ENCODE measurements at places on chromosomes 6 and 20. TPM values are rescaled to one million over a fixed set of nuclear protein-coding genes. Genes with fewer than 3 reads are reported as not detected.
A peak's percentile ranks its signal among the peaks of the same experiment; 100 is the strongest.

DNA sequence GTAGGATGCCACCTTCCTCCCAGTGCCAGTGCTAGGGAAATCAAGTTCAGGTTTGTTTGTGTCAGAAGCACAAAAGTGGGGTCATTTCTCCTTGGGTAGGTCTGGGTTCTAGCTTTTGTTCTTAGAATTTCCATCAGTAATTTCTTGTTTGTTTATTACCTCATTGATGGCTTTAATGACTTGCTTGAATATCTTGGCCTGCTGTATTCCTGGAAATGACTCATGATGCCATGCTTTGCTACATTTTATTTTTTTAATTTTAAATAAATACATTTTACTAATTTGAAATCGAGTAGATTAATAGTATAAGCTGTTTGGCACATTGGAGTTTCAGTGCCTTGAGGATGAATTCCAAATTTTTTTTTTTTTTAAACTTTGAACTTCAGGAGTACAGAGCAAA is 189.6 kb downstream of the JARID2 start:
- DNase-seq, result no peak

The SIRPG gene
- 3.4 TPM for total RNA-seq

The CD40 gene
- 5.8 TPM for total RNA-seq

GRCh38 chr20:21325296-21325695 is 22.2 kb downstream of the XRN2 start:
- no peak for DNase-seq

The PPP1R16B gene
- 2.6 TPM for total RNA-seq

DNA sequence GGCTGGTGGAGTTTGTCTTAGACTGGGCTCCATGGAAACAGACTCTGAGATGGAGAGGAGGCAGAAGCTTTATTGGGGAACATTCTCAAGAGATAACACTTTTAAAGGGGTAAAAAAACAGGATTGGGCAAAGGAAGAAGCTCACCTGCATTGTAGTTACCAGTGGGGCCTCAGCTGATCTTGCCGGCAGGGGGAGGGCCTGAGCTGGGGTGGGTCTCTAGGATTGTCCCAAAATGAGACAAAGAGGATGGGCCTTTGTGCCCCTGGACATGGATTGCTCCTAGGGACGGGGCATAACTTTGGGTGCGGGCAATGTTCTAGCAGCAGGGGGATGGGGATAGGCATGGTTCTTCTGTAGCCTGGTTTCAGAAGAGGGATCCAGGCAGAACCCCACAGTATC is 12.5 kb downstream of the SGK2 start:
- no peak for DNase-seq

- no peak for DNase-seq
These were observed 23.6 kb upstream of the WFDC2 start for GRCh38 chr20:45445805-45446562.

DNA sequence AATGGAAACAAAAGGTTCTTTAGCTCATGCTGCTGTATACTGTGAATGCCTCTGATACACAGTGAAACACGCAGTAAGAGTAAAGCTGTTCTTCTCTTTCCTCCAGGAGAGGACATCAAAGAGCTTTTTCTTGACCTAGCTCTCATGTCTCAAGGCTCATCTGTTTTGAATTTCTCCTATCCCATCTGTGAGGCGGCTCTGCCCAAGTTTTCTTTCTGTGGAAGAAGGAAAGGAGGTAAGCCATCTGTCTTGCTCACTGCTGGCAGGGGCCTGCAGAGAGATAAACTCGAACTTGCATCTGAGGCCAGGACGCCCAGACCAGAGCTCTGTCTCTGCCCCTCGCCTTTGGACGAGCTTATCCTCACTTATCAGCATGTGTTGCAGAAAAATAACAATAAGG is 37.7 kb downstream of the LY86 start:
- peak; percentile 81 for DNase-seq

The DYNLT2 gene
- total RNA-seq, result 13.0 TPM

The DEFB124 gene
- not detected for total RNA-seq

DNA sequence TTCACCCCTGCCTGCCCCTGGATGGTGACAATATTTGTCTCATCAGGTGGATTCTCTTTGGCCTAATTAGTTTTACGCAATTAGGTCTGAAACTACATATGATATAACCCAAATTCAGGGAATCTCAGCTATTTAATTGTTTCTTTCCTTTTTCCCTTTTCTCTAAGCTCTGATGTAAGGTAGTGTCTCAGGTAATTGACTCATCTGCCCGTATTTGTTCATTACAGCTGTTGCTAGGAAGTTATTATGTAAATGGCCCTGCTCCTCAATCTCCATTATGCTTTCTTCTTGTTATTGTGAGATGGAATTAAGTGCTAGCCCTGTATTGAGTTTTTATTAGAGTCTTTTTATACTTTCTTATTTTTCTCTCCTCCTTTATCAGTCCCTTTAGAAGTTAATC is 378.2 kb upstream of the ARID1B start:
- no peak for DNase-seq

- DNase-seq, result peak; percentile 87
These were observed 611 bp downstream of the NFYA start for GRCh38 chr6:41073203-41073967.

- peak; percentile 55 for DNase-seq
These were observed 41.5 kb downstream of the MAN1A1 start for GRCh38 chr6:119308048-119308570.

The GGT7 gene
- total RNA-seq, result 10.4 TPM

DNA sequence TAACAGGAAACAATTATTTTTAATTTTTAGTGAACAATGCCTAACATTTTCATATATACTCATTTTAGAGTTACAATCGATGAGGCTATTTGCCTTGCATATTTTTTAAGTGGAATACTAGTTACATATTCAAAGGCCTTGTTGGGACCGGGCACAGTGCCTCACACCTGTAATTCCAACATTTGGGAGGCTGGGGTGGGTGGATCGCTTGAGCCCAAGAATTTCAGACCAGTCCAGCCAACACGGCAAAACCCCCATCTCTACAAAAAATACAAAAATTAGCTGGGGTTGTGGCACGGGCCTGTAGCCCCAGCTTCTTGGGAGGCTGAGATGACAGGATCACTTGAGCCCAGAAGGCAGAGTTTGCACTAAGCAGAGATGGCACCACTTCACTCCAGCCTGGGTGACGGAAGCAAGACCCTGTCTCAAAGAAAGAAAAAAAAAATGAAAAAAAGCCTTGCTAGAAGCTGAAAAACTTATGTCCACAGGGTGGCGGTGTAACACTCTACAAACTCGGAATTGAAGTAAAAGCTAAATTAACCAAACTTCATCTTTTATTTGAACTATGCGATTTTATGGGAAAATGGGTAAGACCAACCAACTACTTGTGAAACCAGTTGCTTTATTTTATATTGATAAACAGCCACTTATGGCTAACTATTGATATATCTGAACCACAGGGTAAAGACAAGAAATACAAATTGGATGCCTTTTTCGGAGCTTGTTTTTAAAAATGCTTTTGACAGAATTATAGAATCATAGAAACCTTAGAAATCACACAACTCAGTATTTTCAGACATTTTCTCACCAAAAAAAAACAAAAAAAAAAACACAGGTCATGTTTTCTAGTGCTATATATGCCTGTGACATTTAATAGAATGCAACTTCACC is 24.1 kb upstream of the ROS1 start:
- DNase-seq, result peak; percentile 82

DNA sequence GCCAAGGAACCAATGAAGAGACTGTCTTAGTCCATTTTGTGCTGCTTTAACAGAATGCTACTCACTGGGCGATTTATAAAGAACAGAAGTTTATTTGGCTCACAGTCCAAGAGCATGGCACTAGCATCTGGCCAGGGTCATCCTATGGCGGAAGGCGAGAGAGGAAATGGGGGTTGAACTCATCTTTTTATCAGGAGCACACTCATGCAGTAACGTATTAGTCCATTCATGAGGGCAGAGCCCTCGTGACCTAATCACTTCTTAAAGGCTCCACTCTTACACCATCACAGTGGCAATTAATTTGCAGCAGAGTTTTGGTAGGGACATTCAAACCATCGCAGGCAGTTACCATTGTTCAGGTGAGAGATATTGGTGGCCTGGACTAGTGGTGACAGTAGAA is 8.5 kb downstream of the ARFGEF2 start:
- DNase-seq, result no peak

The GLP1R gene
- 2.6 TPM for total RNA-seq

The TUBB1 gene
- total RNA-seq, result 2.4 TPM

DNA sequence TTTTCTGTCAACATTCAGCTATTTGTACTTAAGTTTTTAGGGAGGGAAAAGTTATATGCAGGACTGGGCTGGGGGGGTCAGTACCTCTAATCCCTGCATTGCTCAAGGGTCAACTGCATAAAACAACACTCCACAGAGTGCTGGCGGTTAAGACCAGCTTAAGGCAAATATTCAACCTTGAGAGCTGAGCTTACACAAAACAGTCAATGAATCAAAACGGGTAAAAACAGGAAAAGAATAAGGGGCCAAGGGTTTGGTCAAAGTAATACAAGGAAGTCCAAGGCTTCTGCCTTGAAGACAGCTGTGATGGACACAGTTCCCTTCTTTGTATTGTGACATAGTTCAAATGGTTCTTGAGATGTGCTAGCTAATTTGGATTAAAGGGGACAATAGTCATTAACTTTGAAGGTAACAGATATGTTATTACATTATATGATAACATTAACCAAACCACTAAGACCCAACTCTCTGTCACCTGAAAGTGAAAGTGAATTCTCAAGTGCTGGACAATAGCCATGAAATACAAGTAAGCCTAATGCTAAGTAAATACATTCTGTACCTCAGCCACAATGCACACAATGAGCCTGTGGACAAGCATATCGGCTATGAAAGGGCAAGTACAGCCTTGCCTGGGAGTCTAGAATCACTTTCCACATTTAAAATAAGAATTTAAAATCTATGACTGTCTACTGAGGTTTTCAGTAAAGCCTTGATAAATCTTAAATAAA is 106.8 kb downstream of the PDE10A start:
- DNase-seq, result no peak

The PSMF1 gene
- 14.9 TPM for total RNA-seq

DNA sequence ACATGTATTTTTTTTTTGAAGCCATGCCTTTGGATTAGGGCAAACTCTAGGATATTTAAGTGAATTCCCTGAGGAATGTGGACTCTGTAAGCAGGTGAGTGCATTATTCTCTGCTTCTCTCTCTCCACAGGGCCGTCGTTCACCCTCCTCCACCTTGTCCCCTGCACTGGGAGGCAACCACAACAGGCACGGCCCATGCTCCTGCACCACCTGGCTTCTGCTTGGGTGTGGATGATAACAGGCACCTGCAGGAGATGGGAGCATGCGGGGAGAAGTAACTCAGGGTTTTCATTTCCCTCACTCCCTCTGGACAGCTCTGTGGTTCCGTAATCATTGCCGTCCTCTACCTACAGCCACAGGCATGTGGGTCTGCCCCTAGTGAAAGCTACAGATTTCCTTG is 43.4 kb downstream of the HLA-C start:
- no peak for DNase-seq

The TTK gene
- 7.0 TPM for total RNA-seq

The RSPO3 gene
- 1.2 TPM for total RNA-seq

GRCh38 chr20:35629427-35630145 is 14.0 kb downstream of the SPAG4 start:
- DNase-seq, result no peak

All from umbilical cord (tissue), 2 donors.